ENCODE measurements at places on chromosomes 2 and 18.

- no peak for DNase-seq
Measured at GRCh38 chr2:200784215-200784614, 27.5 kb upstream of the BZW1 start.

GRCh38 chr2:44010266-44010665 lies 14.5 kb upstream of the LRPPRC start:
- no peak for DNase-seq

- no peak for DNase-seq
Measured at GRCh38 chr2:221724631-221725203, 152.6 kb upstream of the EPHA4 start.

- no peak for DNase-seq
Measured at GRCh38 chr2:181675254-181675653, 5.1 kb downstream of the NEUROD1 start.

GRCh38 chr2:236646871-236647270 lies 77.2 kb downstream of the ACKR3 start:
- DNase-seq, result no peak

GRCh38 chr2:106868275-106868674 lies 17.7 kb downstream of the ST6GAL2 start:
- DNase-seq, result no peak

- no peak for DNase-seq
Measured at GRCh38 chr18:64615021-64615420, 466.1 kb upstream of the LINC00305 start.

GRCh38 chr2:147808520-147808919 lies 36.3 kb upstream of the ACVR2A start:
- DNase-seq, result no peak

GRCh38 chr18:77248873-77249568 lies 627 bp upstream of the GALR1 start:
- DNase-seq, result no peak

GRCh38 chr18:23735021-23735464 lies 45.8 kb downstream of the LAMA3 start:
- DNase-seq, result no peak

DNA sequence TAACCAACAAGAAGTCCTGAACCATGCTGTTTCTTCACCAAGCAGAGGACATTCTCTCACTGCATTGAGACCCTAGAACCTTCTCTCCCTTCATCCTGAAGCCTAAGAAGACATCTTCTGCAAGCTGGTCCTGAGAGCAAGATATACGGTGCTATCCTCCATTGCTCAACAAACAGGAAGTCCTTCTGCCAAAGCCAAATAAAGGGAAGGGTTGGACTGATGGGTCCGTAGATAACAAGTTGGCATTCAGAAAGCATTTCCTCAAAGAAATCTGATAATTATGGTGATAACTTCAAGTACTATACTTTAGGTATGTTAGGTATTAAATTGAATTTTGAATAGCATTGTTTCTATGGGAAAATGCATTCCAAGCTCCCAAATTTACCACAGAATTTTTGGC lies 23.3 kb downstream of the GRB14 start:
- DNase-seq, result no peak

DNA sequence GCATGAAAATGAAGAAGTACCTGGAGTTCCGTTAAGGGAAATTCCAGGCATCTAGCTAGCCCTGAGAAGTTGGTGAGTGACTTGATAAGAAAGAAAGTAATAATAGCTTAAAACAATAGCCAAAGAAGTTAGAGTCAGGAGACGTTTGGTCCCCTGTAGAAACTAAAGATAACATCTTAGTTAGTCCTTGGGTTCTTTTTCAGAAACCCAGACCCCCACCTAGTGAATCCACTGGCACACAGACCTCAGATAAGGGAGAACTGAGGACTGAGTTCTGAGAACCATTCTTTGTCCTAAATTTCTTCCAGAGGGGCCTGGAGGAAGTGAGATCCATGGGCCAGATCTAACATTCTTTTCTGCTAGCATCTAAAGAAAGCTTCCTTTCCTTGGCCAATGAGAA lies 335.4 kb downstream of the SLC4A3 start:
- no peak for DNase-seq

DNA sequence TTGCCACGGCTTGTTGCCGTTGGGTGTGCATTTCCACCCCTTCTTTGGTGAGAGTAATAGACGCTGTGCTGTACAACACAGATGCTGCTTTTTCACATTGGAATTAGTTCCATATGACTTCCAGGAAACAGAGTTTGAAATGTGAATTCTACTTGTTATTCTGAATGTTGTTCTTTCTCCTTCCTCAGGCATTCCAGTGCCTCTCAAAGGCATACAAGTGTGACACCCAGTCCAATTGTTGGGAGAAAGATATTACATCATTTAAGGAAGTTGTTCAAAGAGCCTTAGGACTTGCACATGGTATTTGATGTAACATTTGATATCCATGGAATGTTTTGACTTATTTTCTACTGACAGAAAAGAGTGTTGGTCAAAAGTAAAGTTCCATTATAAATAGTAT lies 134.4 kb upstream of the LTBP1 start:
- no peak for DNase-seq

- DNase-seq, result no peak
Measured at GRCh38 chr18:48164116-48164515, 233.7 kb upstream of the SMAD2 start.

GRCh38 chr2:174633623-174633930 lies 36.0 kb upstream of the WIPF1 start:
- no peak for DNase-seq

GRCh38 chr2:126777620-126777978 lies 121.1 kb upstream of the TEX51 start:
- DNase-seq, result no peak

DNA sequence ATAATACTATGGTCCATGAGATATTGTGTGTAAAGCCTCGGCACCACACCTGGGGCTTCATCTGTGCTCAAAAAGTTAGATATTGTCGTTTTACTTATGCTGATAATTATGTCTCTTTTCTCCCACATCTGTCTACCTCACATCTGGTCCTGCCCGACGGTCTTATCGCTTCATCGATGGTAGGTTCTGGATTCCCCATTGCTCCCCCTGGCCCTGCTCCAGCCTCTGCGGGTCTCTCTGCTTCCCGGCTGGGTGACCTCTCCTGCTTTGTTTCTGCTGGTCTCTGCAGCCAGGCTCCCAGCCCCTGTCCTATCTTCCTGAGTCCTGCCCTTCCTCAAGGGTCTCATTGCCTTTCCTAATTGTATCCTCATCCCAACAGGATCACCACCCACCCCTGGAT lies 294.2 kb downstream of the NDUFA10 start:
- DNase-seq, result no peak

DNA sequence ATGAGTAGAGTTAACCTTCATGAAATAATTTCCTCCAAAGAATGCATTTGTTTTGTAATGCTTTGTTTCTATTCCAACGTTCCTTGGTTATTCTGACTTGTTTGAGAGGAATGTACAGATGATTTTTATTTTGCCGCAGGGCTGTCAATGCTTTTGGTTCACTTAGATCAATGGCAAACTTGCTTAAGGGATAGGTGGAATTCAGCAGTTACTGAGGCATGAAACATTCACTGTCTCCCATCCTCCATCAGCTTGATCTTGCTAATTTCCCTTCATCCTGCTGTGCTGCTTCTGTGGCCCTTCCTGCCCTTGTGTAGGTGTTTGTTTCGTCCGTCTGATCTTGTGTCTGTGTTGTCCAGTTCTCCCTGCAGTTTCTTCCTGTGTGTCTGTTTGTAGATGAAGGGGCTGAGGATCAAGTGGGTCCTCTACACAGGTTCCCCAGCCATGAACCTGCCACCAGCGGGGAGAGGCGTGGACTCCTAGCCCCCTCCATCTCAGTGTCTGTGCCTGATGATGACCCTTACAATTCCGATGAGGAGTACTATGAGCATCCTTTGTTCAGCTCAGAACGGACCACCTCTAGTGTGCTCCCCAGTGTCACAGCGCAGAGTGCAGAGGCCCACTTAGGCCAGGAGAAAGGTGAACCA lies 84.2 kb upstream of the UNC80 start:
- DNase-seq, result no peak

DNA sequence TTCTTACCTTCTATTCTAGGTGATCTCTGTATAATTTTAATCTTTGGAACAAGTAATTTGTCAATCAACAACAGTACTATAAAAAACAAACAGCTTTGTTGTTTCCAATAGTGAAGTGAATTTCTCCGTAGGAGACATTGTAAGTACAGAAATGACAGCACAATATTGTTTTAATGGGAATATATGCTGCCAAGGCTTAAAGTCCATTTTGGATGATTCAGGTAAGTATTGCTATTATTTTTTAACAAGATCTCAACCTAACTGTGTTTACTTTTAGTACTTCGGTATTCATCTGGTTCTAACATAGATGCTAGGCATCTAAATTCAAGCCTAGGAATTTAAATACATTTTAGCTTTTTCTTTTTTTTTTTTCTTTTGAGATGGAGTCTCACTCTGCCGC lies 105.8 kb downstream of the MEP1B start:
- no peak for DNase-seq

GRCh38 chr18:35484034-35484433 lies 13.7 kb downstream of the INO80C start:
- no peak for DNase-seq

GRCh38 chr18:5600378-5601071 lies 56.7 kb upstream of the EPB41L3 start:
- DNase-seq, result no peak

DNA sequence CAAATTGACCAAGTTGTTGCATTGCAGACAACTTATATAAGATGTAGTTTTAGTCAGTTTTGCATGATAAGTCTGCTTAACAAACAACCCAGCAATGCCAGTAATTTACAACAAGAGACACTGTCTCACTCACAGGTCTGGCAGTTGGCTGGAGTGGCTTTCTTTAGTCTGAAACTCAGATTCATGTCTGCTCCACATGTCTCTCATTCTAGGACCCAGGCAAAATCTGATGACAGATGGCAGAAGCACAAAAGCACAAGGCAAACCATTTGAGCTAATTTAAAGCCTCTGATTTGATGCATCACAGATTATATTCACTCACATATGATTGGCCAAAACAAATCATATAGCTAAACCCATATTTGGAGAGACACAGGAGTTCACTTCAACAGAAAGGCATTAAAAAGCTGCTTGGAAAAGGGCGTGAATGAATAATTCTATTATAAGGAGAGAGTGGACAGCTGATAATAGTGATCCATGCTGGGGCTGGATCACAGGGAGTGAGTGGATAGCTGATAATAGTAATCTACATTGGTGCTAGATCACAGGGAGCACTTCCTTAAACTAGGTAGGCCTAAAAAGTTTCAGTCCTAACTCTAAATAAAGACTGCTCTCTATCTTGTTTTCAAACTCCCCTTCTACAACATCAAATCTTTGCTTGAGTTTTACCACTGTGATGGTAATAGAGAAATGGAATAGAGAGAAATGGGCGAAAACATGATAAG lies 593.2 kb upstream of the ZNF804A start:
- DNase-seq, result no peak

- DNase-seq, result no peak
Measured at GRCh38 chr2:237217995-237218616, 132.4 kb downstream of the COPS8 start.

- DNase-seq, result no peak
Measured at GRCh38 chr2:111168528-111169239, 48.0 kb downstream of the BCL2L11 start.

DNA sequence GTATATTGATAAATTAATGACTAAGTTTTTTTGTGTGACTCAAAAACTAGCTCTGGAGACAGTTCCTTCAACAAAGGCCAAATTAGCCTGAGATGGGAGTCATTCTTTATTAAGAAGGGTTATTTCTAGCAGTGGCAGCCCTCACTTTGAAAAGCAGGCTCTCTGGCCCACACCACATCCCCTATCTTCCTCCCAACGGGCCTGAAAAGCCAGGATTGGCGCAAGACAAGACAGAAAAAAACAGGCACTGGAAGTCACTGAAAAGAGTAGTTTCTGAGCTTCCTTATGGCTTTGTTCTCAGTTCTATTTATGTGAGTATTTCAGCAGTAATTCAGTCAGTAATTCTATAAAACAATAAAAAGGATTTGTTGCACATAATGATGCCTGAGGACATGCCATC lies 149.0 kb downstream of the LAMA3 start:
- DNase-seq, result no peak

- DNase-seq, result no peak
Measured at GRCh38 chr2:8582191-8582590, 99.7 kb upstream of the ID2 start.

GRCh38 chr2:68018727-68019126 lies 44.1 kb downstream of the C1D start:
- DNase-seq, result no peak

GRCh38 chr2:61090386-61090921 lies 24.8 kb downstream of the SANBR start:
- DNase-seq, result no peak

DNA sequence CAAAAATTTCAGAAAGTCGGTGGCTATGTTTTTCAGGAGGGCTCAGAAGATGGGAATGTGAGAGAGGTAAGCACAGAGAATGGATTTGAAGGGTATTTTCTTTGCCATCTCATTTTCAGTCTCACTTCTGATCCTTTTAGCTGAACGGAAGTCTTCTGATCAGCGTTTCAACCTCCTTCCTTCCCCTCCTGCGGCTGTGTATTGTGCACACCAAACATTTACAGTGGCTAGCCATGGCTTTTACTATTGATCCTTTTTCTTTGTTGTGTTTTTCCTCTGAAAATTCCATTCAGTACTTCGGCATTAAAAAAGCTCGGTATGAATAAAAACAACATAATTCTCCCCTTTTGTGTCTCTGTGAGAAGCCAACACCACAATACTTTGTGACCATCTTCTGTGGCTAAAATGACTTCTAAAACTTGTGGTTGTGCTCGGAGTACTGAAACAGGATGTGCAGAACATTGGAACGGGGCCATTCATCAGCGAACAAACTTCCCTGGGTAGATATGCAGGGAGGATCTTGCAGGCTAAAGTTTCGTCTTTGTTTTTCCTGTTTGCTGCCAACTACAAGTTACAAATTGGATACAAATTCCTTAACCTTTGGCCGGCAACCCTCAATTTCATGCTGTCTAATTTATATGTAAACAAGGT lies 260.8 kb upstream of the FAM98A start:
- DNase-seq, result no peak

- DNase-seq, result no peak
Measured at GRCh38 chr2:40690036-40690435, 238.1 kb upstream of the SLC8A1 start.

- DNase-seq, result no peak
Measured at GRCh38 chr2:238684362-238685326, 163.2 kb upstream of the TWIST2 start.

DNA sequence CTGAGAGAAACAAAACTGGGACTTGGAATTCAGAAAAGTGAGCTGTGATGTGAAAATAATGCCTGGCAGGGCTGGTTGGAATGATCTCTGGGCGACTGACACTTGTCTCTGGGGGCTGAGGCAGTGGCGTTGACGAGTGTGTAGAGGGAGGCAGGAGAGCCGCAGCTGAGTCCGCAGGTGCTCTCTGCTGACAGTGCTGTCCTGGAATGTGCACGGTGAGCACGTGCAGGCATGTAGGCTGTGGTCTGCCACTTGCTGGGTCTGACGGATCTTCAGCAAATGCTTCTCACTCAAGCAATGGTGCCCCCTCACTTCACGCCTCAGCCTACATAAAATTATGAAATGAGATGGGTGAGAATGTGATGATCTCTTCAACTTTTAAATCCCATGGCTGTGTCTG lies 38.5 kb upstream of the ATP9B start:
- DNase-seq, result no peak

GRCh38 chr2:234690569-234691213 lies 193.8 kb upstream of the ARL4C start:
- no peak for DNase-seq
